ENCODE measurements at places on chromosomes 1 and 21. TPM values are rescaled to one million over a fixed set of nuclear protein-coding genes. Genes with fewer than 3 reads are reported as not detected.
A peak's percentile ranks its signal among the peaks of the same experiment; 100 is the strongest.

GRCh38 chr1:62318320-62318755 lies 896 bp downstream of the KANK4 start:
- H3K27me3 ChIP-seq = peaks cover 42% of the 10 kb centered on the region
- H3K36me3 ChIP-seq = no peaks in the 10 kb centered on the region
- no peak for DNase-seq
- no peak overlapping the region for H3K27ac ChIP-seq

- no peak overlapping the region for H3K4me3 ChIP-seq
- no peak for DNase-seq
- no peaks in the 10 kb centered on the region for H3K36me3 ChIP-seq
- H3K27me3 ChIP-seq = no peaks in the 10 kb centered on the region
Measured at GRCh38 chr1:204617256-204618147, 68.0 kb downstream of the LRRN2 start.

DNA sequence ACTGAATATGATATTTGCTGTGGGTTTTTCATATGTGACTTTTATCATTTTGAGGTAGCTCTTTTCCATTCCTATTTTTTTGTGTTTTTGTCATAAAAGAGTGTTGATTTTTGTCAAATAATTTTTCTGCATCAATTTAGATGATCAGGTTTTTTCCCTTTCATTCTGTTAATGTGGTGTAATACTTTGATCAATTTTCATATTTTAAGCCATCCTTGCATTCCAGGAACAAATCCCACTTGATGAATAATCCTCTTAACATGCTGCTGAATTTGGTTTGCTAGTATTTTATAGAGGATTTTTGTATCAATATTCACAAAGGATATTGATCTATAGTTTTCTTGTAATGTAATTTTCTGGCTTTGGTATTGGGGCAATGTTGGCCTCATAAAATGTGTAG lies 25.5 kb upstream of the C1orf53 start:
- H3K27ac ChIP-seq = no peak overlapping the region
- peaks cover 26% of the 10 kb centered on the region for H3K27me3 ChIP-seq
- H3K36me3 ChIP-seq = peaks cover 6% of the 10 kb centered on the region

- no peak for DNase-seq
- no peaks in the 10 kb centered on the region for H3K4me1 ChIP-seq
- no peak overlapping the region for H3K4me3 ChIP-seq
- H3K27ac ChIP-seq = no peak overlapping the region
- H3K36me3 ChIP-seq = peaks cover 2% of the 10 kb centered on the region
Measured at GRCh38 chr1:179104611-179105250, 22.9 kb downstream of the TOR3A start.

DNA sequence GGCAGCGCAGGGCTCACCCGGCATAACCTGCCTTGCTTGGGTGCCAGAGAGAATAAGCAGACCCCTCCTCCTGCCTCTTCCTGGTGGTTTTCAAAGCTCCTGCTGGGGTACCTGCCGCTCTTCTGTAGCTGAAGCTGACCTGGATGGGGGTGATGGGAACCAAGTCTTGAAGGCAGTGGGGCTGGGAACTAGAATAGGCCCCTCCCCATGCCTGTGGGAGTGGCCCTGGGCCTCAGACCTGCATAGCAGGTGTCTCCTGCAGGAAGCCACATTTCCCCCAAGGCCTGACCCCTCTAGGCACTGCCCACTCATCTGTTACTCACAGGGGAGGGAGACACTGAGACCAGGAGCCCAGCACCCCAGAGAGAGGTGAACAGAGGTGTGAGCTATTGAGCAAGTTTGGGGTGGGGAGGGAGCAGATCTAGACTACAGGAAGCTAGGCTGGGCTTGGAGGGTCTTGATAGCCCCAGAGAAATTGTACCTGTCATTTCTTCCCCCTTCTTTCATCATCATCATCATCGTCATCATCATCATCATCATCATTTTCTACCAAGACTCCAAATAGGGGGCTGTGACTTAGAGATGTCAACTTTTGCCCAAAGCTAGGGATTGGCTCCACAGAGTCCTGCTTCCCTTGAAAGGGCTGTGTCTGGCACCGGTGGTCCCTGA lies 10.1 kb downstream of the PADI1 start:
- no peak overlapping the region for H3K4me3 ChIP-seq
- no peak for DNase-seq
- no peaks in the 10 kb centered on the region for H3K36me3 ChIP-seq
- peaks cover 36% of the 10 kb centered on the region for H3K4me1 ChIP-seq
- H3K27ac ChIP-seq = no peak overlapping the region

DNA sequence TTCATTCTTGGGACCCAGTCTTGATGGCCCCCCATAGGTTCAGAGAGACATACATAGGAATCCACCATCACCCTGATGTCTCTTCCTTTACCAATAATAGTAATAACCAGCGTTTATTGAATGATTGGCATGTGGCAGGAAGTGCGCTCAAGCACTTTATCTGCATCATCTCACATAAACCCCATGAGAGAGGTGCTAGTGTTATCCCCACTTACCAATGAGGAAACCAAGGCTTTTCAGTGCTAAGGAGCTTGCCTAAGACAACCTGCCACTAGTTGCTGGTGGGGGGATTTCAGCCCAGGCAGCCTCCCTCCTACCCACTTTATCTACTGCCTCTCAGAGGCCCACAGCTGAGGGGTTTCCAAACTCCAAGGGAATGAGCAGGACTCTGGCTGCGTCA lies 7.7 kb downstream of the LGR6 start:
- no peak overlapping the region for H3K27ac ChIP-seq
- peaks cover 16% of the 10 kb centered on the region for H3K4me1 ChIP-seq
- H3K36me3 ChIP-seq = no peaks in the 10 kb centered on the region
- peaks cover 20% of the 10 kb centered on the region for H3K27me3 ChIP-seq
- H3K4me3 ChIP-seq = no peak overlapping the region

DNA sequence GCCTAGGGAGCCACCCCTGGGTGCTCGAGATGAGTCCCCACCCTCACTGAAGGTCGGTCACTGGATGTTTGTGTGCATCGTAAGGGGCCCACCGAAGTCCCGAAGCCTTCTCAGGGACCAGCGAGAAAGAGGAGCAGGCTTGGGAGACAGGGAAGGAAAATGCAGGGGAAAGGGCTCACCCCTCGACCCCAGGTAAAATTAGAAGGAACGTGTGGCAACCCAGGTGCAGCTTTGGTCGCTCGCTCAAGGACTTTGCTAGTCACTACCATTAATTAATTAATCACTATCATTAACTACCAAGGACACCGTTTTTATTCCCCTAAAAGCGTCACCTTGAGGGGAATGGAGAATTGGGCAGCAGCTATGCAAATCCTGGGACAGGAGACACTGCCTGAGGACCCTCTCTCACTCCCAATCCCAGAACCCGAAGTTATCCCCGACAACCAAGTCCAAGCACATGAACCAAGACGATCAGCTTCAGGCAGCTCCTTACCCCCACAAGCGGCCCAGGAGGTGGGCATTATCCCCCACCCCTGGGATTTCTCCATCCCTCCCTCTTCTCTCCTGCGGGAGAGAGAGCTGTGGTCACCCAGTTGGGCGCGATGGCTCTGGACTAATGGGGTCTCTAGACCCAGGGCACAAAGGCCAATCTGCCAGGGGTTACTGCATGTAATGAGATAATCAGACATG lies 4.2 kb upstream of the SIM2 start:
- H3K27ac ChIP-seq = no peak overlapping the region
- H3K4me3 ChIP-seq = no peak overlapping the region
- DNase-seq = no peak

GRCh38 chr1:116572099-116572498 lies 1.3 kb upstream of the CD58 start:
- H3K27ac ChIP-seq = peak overlapping the region; percentile 91
- peaks cover 54% of the 10 kb centered on the region for H3K4me1 ChIP-seq
- peak; percentile 52 for DNase-seq

DNA sequence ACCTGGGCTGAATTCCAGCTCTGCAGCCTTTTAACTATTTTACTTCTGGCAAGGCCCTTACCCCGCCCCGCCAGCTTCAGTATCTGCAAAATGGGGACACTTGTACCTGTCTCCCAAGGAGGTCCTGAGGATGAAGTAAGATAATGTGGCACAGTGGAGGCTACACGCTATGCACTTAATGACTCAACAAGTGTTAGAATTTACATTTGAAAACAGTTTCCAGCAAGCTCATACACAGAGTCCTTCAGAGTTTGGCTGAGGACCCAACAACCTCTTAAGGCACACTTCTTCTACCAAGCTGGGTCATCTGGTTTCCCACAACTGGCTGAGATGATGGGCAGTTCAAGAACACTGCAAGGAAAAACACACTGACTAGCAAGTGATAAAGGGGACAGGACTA lies 30.2 kb upstream of the SLC22A15 start:
- H3K4me1 ChIP-seq = no peaks in the 10 kb centered on the region
- H3K27me3 ChIP-seq = peaks cover 21% of the 10 kb centered on the region
- DNase-seq = no peak
- no peak overlapping the region for H3K4me3 ChIP-seq
- no peak overlapping the region for H3K27ac ChIP-seq
- H3K36me3 ChIP-seq = no peaks in the 10 kb centered on the region

- H3K27ac ChIP-seq = no peak overlapping the region
- no peaks in the 10 kb centered on the region for H3K4me1 ChIP-seq
- H3K36me3 ChIP-seq = no peaks in the 10 kb centered on the region
- no peaks in the 10 kb centered on the region for H3K27me3 ChIP-seq
- no peak overlapping the region for H3K4me3 ChIP-seq
- no peak for DNase-seq
Measured at GRCh38 chr1:96579636-96580035, 141.9 kb upstream of the PTBP2 start.

DNA sequence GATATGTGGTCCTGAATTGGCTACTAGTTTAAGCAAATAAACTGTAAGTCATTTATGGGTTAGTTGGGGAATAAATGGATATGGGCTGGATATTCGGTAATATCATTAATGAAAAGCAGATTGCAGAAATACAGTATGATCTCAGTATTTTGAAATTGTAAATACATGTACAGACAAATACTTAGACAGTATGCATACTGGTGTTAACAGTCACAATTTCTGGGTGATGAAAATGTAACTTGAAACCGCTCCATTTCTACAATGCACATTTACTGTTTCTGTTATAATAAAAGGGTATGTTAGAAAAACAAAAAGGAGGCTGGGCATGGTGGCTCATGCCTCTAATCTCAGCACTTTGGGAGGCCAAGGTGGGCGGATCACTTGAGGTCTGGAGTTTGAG lies 28.0 kb downstream of the BLZF1 start:
- H3K4me1 ChIP-seq = peaks cover 3% of the 10 kb centered on the region
- H3K36me3 ChIP-seq = peaks cover 69% of the 10 kb centered on the region
- H3K27me3 ChIP-seq = no peaks in the 10 kb centered on the region
- H3K27ac ChIP-seq = no peak overlapping the region
- DNase-seq = no peak

DNA sequence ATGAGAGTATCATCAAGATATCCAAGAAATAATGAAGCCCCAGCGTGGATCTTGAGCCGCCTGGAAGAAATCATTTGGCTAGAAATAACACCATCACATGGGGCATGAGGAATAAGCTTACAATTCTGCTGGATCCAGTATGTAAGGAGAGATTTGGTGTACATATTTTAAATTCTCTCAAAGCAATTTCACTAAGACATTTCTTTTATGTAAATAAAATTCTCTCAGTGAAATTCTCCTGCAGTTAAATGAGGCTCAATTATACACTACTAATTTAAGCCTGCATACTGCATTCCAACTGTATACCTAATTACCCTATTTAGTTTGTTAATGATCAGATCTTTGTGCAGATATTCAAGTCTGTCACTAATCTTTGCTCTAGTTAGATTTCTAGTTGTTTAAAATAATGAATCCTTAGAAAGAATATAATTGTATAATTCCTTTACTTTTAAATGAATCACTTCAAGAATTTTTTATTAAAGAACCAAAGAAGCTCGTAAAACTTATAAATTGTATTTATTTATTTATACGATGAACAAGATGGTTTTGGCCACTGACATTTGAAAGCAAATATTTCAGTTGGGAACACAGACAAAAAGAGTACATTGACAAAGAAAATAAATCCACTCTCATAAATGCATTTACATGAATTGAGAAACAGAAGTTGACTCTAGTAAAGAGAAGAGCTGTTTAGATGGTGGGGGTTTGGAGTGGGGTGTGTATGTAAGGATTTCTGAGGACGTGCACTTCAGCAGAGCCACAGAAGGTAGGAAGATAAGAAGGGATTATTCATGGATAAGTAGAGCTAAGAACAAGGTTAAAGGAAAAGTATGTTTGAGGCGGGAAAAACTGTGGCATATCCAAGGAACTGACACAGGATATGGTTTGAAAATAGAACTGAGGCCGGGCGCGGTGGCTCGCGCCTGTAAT lies 466.8 kb downstream of the DSCAM start:
- no peaks in the 10 kb centered on the region for H3K27me3 ChIP-seq
- no peak overlapping the region for H3K27ac ChIP-seq
- H3K4me1 ChIP-seq = no peaks in the 10 kb centered on the region
- no peaks in the 10 kb centered on the region for H3K36me3 ChIP-seq

DNA sequence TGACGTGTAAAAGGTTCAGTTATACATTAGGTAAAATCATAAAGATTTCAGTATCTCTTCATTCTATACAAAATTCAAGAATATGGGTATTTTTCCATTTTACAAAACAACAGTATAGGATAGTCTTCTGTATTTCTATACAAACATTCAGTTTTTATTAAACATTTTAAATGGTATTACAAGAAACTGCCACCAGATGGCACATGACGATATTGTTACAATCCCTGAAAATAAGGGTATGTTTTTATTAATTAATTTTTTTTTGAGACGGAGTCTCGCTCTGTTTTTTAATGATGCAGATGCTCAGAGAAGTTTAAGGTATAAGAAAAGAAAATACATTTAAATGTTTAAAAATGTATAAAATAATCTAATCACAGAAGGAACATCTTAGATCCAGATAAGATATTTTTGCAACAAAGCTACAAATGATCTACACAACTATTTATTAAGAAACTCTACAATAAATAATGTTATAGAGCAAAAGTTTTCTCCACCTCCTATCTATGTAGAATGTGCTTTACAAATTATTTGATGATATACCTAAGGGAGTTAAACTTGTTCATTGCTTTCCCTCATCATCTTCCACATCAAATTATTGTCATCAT lies 23.5 kb upstream of the RSBN1 start:
- H3K4me3 ChIP-seq = no peak overlapping the region
- H3K27me3 ChIP-seq = no peaks in the 10 kb centered on the region
- H3K4me1 ChIP-seq = peaks cover 10% of the 10 kb centered on the region
- DNase-seq = no peak
- peaks cover 54% of the 10 kb centered on the region for H3K36me3 ChIP-seq
- H3K27ac ChIP-seq = peak overlapping the region; percentile 12

GRCh38 chr21:46111193-46111571 lies 13.3 kb downstream of the COL6A2 start:
- H3K4me3 ChIP-seq = no peak overlapping the region
- no peaks in the 10 kb centered on the region for H3K4me1 ChIP-seq
- H3K27ac ChIP-seq = no peak overlapping the region

GRCh38 chr1:181763736-181764135 lies 280.4 kb downstream of the CACNA1E start:
- no peak overlapping the region for H3K4me3 ChIP-seq
- H3K4me1 ChIP-seq = peaks cover 5% of the 10 kb centered on the region
- H3K27me3 ChIP-seq = peaks cover 5% of the 10 kb centered on the region

- peaks cover 13% of the 10 kb centered on the region for H3K36me3 ChIP-seq
- peak overlapping the region; percentile 96 for H3K4me3 ChIP-seq
- H3K27me3 ChIP-seq = no peaks in the 10 kb centered on the region
- H3K27ac ChIP-seq = peak overlapping the region; percentile 92
- H3K4me1 ChIP-seq = peaks cover 54% of the 10 kb centered on the region
- peak; percentile 46 for DNase-seq
Measured at GRCh38 chr1:155858800-155859233, 550 bp upstream of the SYT11 start.

ALDH9A1 gene
- total RNA-seq = 43.9 TPM

MFSD2A gene
- 7.0 TPM for total RNA-seq

IKBKE gene
- 72.7 TPM for total RNA-seq

PRELP gene
- total RNA-seq = not detected

NTNG1 gene
- total RNA-seq = 1.1 TPM

Measured in activated CD8-positive, alpha-beta memory T cell treated with anti-CD3 and anti-CD28 coated beads, Interleukin-2, amount 10 ng/mL, durations not matched to agents 7 days and 5 days (primary cell).